C1 segment of cervical spinal cord (tissue), 14 donors: ENCODE measurements at places on chromosomes 12 and 14.

DNA sequence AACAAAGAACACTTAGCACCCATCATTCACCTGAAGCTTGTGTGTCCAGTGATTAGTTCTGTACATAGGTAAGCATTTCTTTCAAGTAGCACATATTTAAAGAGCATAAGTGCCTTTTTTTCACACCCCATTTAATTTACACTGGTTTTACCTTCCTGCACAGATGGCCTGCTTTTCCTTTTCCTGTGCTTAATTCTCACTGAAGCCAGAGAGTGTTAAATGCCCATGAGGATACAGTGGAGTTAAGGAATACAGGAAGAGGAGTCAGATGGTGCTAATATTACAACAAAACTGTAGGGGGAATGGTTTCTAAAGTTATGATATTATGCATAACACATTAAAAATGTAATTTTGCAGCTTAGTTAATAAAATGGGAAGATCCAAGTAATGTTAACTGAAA is 31.0 kb upstream of the SLC38A1 start:
- DNase-seq: no peak

DNA sequence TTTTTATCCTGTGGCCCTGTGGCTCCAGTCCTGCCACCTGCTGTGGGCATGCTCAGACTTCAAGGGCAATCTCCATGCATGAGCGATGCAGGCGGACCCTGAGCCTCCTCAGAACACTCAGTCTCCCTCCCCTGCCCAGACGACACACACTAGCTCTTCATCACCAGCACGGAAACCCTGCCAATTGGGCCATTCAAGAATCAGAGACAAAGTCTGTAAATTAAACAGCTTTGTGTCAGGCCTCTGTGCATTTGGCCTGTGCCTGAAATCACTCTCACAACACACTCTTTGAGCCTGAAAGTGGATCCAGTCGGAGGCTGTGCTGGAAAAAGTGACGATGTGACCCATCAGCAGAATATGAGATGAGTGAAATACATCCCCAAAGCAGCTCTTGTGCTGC is 12.5 kb downstream of the POU6F1 start:
- DNase-seq: no peak

DNA sequence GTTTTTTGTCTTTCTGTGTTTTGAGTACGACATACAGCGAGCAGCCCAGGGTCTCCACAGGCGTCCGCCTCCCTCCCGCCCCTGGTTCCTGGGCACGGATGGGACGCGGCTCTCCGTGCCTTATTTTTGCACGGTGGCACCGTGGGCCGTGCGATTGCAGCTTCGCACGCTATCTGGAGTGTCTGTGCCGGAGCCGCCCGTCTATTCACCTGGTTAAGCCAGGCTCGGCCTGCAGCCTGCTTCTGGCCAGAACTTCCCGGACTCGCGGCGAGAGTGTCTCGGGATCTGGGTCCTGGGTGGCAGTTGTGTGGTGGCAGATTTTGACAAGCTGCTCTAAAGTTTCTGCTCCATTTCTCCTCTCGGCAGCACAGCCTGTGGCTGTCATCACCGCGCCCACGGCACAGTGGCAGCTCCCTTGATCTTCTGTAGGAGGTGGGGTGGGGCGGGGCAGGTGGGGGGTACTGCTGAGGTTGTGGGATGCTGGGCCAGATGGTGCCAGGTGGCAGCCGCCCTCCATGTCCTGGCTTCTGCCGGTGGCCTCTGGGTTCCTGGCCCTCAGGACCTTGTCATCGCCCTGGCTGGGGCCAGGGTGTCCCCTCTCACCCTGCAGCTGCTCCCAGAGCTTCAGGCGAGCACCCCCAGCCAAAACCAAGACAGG is 2.9 kb downstream of the MMP17 start:
- no peak for DNase-seq

DNA sequence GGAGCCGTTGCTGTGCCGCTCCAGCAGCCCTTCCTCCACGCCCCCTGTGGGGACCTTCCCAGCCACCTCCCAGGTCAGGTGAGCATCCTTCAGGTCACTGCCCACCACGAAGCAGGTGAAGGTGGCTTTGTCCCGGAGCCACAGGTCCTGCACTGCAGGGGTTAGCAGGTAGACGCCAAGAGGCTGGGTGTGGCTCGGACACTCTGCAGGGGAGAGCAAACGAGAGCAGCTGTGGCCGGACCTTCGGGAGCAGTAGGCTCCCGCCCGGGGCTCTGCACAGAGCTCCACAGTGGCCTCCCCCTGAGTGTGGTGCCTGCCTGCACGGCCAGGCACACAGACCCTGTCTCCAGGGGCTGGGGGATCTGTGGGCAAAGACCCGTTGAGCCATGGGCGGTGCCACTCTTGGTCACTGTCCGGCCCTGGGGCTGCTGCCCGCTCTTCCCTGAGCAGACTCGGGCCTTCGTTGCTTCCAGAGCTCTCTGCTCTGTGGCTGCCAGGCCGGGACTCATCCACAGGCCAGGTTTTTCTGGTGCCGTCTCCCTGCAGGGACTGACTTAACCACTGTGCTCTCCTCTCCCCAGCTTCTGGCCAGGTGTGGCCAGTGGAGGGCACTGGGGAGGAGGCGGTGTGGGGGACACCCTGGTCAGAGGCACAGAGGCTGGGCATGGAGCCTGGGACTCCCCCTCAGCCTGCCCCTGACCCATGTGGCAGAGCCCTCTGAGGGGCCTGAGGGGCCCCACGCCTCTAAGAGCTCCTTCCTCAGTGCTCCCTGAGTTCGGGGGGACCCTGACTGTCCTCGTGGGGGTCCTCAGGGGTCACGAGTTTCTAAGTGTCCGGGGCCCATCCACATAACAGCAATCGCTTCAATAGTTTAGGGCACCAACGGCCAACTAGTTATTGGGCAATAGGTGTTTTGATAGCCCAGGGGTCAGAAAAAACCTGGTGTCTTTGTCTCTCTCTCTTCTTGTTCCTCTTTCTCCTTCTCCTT is 314.9 kb downstream of the TMEM121 start:
- DNase-seq: no peak

DNA sequence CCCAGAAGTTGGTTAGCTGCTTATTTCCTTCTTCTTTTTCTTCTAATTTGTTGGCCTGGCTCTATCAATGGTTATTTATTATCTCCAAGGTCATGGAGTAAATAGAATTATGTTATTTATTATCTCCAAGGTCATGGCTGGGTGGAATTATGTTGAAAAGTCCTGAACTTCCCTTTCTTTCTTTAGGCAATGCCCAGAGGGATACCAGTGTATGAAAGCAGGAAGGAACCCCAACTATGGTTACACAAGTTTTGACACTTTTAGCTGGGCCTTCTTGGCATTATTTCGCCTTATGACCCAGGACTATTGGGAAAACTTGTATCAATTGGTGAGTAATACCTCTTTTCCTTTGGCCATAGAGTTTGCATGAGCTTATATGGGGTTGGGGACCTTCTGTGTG is 111.6 kb downstream of the SCN8A start:
- DNase-seq: no peak

GRCh38 chr14:68392393-68393141 is 400.3 kb downstream of the ZFP36L1 start:
- no peak for DNase-seq

DNA sequence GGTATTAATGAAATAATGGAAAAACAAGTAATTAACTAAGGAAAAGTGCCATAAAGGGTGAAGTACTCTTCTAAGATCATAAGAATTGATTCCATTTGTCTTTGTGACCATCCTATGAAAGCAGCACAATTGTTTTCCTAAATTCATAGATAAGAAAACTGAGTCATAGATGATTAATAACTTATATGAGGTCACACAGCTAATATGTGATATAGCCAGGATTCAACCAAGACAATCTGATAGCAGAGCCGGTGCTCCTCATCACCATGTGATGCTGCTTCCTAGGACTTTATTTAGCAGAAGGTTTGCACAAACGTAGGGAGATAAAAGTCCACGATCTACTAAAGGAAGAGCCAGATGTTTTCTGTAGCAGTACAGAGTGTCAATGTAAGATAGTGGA is 181.5 kb upstream of the SYT1 start:
- DNase-seq: no peak

DNA sequence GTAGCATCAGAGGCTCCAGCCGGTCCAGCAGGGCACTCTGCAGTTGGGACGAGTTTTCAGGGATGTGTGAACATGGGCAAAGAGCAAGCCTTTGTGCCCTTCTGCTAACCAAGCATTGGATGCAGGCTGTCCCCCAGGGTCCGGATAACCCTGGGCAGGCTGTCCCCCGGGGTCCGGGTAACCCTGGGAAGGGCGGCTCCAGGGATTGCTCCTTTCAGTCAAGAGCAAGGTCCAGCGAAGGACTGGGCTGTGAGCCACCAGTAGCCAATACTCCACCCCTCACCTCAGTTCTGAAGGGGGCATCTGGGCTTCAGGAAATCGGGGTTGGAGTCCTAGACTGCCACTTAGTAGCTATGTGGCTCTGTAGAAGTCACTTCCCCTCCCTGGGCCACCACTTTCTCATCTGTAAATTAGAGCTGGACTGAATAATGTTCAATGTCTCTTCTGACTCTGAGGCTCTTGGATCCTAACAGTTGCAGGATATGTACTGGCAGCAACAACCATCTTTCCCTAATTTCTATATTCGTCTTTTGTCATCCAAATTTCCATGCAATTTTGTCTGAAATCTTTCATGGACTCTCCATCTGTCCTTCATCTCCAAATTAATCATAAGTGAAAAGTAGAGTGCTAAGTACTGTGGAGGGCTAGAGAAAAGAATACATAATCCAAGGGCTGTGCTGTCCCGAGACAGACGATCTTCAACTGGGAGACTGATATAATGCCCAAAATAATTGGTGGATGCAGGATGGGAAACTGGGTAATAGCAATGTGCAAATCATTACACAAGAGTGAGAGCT is 137.4 kb upstream of the NTF3 start:
- DNase-seq: no peak

- DNase-seq: no peak
Measured at GRCh38 chr12:31874961-31875608, 84.1 kb upstream of the RESF1 start.

GRCh38 chr12:51217133-51217967 is 512 bp downstream of the POU6F1 start:
- peak; percentile 63 for DNase-seq

GRCh38 chr12:3655328-3655900 is 97.5 kb downstream of the CRACR2A start:
- no peak for DNase-seq

DNA sequence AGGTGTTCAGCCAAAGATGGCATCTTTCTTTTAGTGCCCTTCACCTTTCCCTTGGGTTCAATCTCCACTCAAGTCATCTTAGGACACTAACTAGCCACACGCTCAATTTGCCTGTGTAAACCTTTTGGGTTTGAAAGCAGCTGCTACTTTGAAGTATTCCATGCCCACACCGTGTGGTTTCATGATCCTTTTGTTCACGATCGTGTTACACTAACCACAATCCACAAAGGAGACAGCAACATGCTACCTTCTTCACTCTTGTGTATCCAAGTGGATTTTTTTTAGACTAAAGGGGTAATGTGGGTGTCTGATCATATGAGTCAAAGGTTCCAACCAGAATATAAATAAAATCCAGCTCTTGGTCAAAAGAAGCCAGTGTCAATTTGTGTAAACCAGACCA is 122.7 kb upstream of the FAR2 start:
- DNase-seq: no peak

DNA sequence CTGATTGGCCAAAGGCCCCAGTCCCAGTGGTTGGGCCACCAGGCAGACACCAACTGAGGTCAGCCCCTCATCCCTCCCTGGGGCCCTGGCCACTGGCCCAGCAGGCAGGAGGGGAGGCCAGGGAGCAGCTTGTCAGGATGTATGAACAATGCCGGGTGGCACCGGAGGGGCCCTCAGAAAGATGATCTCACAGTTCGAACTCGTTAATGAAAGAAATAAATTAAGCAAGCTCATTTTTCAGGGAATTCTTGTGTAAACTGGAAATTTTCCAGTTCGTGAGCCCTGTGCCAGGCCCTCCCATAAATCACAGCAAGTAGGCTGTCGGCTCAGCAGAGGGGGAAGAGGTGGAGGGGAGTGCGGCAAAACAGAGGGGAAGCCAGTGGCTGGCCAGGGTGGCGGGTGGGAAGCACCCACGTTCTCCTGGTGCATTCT is 177.0 kb upstream of the VASH1 start:
- DNase-seq: peak; percentile 36

- DNase-seq: no peak
Measured at GRCh38 chr12:22083167-22083566, 37.1 kb downstream of the CMAS start.

GRCh38 chr12:93670104-93670503 is 7.1 kb upstream of the CRADD start:
- DNase-seq: no peak

- DNase-seq: no peak
Measured at GRCh38 chr12:119011231-119011630, 29.9 kb downstream of the SRRM4 start.

- DNase-seq: no peak
Measured at GRCh38 chr14:32230695-32231280, 27.7 kb upstream of the RNU6-8 start.

DNA sequence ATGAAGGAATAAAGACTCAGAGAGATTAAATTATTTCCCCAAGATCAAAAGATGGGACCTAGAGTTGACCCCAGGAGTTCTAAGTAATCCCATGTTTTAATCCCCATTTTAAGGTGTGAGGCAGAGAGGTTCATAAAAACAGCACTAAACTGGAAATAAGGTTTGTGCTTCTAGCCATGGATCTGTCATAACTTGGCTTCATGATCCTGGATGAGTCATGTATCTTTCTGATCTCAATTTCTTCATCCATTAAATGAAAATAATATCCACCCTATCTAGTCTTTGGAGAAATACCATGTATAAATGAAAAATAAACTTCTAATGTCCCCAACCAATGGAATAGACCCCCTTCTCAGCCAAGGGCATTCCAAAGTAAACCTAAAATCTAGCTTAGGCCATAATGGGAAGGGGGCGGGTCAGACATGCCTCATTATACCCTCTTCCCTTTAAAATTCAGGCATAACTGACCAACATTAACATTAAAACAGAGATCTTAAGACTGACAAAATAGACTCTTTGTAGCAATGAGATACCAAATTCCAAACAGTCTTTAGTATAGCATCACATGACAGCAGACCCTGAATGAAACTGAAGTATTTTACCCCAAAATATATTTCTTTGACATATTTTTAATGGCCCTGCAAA is 47.8 kb downstream of the SLC41A2 start:
- DNase-seq: no peak

- no peak for DNase-seq
Measured at GRCh38 chr12:53227341-53227740, 4.7 kb downstream of the RARG start.

DNA sequence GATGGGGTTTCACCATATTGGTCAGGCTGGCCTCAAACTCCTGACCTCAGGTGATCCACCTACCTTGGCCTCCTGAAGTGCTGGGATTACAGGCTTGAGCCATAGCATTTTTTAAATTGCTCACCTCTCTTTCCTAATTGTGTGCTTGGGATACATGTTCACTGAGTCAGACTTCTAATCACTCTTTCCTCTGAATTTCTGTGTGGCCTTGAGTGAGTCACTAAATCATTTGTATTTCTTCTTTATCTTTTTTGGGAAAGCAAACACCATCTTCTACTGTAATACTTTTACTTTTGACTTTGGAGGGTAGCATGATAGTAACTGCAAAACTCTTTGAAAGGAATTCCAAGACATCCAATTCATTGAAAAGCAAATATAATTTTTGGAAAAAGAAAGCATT is 60.8 kb downstream of the FLRT2 start:
- DNase-seq: no peak
